ENCODE measurements at places on chromosomes 7 and 10.

- no peak for DNase-seq
Measured at GRCh38 chr7:26588511-26588910, 275.9 kb downstream of the SKAP2 start.

DNA sequence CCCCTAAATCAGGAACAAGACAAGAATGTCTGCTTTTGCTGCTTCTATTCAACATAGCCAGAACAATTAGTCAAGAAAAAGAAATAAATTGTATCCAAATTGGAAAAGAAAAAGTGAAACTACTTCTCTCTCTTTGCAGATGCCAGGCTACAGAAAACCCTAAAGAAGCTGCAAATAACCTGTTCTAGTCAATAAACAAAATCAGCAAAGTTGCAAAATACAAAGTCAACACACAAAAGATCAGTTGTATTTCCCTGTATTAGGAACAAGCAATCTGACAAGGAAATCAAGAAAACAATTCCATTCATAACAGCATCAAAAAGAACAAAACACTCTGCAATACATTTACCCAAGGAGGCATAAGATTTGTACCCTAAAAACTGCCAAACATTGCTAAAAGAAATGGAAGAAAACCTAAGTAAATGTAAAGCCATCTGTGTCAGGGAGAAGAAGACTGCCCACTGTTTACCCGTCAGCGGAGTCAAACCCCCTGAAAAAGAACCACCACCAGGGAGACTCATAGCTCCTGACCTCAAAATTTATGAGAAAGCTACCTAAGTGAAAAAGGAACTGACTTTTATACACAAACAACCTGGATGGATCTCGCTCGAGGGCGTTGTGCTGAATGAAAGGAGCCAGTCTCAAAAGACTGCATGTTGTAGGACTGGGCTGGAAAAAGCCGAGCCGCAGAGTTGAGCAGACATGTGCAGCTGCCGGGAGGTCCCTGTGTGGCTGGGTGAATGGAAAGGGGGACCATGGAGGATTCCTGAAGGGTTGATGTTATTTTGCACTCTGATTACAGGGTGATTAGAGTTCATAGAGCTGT, 263.1 kb downstream of the MAD1L1 start:
- DNase-seq = no peak

- DNase-seq = no peak
Measured at GRCh38 chr10:117246997-117247671, 6.2 kb downstream of the SLC18A2 start.

- DNase-seq = no peak
Measured at GRCh38 chr10:49275896-49276295, 23.1 kb upstream of the C10orf71 start.

DNA sequence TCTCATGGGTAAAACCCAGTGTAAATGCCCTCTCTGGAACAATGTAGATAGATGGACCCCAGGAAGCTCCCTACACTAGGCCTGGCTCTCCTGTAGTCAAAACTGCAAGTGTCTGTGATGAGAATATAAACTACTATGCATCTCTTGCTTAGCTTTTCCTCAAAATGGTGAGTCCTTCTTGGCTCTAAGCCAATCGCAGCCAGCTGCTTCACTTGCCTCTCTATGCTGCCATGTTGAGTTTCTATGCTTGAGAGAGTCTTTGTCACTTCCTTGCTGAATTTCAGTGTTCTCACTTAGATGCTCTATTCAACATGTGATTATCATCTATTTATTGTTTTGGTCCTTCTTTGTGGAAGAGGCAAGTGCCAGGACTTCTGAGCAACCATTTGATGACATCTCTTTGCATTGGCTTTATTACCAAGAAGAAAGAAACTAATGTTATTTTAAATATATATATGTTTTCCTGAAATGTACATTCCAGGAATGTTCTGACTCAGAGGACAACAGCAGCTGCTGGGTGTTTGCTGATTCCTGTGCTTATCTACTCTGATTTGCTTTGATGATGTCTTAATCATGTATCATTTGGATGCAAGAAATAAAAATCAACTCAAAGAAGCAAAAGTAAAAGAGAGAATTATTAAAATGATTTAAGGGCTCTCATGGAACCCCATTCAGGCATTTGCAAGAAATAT, 16.6 kb downstream of the TAS2R40 start:
- no peak for DNase-seq

GRCh38 chr7:111750878-111751277, 188.6 kb upstream of the IMMP2L start:
- DNase-seq = no peak

GRCh38 chr10:107701943-107702342, 537.4 kb upstream of the SORCS1 start:
- no peak for DNase-seq

GRCh38 chr10:16521311-16522016, at the start of gene C1QL3:
TSS of gene C1QL3 (minus strand) at chr10:16521879. CDS start at chr10:16521065, 814 bp downstream.
- no peak for DNase-seq

- DNase-seq = no peak
Measured at GRCh38 chr7:5435291-5436002, 11.8 kb upstream of the TNRC18 start.

DNA sequence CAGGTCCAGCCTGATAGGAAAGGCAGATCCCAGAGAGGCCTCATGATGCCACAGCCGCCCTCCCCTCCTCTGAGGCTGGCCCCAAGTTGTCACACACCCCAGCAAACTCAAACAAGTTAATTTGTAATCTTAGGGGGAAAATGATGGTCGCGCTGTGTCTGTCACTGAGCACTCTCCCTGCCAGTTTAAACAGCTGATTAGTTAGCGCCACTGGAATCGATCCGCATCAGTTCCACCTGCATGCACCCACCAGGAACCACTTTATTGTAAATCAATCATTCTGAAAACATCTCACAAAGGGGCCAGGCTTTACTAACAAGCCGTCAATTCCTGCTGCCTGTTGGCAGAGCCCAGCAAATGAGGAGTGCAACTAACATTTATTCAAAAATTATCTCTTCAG, 870.9 kb downstream of the KCNMA1 start:
- no peak for DNase-seq

- no peak for DNase-seq
Measured at GRCh38 chr10:17676919-17677318, 33.0 kb downstream of the STAM start.

DNA sequence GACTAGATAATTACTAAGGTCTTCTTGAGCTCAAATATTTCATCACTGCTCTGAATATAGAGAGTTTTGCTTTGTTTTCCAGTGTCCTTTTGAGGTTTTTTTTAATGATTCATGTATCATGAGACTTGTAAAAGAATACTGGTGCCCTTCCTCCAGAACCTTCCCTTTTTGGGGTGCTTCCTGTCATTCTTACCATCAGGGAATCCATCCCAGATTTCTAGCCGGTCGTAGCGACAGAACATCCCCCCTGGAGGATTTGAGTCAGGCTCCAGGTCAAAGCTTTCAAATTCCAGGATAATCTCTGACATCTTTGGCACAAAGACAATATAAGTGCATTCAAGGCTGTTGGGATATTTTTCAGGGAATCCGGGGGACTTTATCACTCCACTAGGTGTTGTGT, 71.0 kb downstream of the NRP1 start:
- DNase-seq = no peak

DNA sequence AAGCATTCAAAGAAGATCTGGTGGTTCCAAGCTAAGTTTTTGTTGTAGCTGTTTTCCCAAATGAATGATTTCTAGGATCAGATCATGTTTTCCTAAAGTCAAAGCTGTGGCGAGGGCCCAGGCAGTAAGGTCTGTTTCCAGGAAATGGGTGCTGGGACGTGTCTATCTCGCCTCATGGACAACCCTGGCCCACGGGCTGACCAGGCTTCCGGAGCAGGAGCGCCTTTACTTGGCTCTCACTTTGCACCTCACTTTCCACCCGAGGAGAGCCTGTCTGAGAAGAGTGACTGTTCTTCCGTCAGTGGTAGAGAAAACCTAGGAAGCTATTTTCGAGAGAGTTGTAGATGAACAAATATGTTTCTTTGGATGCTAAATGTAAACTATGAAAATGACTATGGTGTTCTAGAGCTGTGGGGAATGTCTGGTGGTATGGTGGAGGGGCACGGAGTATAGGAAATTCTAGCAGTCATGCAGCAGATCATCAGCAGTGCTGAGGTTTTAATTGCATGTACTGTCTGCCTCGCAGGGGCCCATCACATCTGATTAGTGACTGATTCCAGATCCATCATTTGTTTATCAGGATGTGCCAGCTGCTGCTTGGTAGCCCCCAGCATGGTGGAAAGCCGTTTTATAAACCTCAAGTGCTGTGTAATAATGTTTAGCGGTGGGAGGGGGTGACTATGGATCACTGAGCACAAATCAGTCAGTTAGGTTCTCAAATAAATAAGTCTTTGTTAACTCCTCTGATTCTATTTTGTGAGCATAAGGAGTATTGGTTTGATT, 66.6 kb downstream of the VWC2 start:
- no peak for DNase-seq

DNA sequence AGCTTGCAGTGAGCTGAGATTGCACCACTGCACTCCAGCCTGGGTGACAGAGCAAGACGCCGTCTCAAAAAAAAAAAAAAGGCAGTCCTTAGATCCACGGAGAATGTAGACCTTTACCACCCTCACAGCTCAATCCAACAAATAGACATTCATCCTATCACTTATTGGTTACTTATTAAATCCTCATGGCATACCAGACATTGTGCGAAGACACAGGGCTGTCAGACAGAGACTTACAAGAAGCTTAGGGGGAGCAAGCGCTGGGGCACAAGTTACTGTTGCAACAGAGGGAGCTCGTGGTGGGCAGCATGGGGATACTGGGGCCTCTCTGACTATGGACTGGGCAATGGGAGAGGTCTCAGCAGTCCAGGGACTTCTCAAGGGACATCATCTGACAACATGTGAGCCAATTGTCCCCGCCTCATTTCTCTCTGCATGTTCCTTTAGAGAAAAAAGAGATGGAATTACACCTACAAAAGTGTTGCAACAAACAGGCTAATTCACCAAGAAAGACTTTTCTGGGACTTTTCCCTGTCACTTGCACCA, 82.8 kb upstream of the TNS3 start:
- DNase-seq = no peak
